H4 (cell line): ENCODE measurements at places on chromosomes 11 and 22. TPM values are rescaled to one million over a fixed set of nuclear protein-coding genes. Genes with fewer than 3 reads are reported as not detected.

- DNase-seq: no peak
Observed at GRCh38 chr22:48427731-48428211, 1399.9 kb downstream of the BRD1 start.

The CD248 gene
- total RNA-seq: not detected in 2 replicates

The PLET1 gene
- total RNA-seq: not detected in 2 replicates

DNA sequence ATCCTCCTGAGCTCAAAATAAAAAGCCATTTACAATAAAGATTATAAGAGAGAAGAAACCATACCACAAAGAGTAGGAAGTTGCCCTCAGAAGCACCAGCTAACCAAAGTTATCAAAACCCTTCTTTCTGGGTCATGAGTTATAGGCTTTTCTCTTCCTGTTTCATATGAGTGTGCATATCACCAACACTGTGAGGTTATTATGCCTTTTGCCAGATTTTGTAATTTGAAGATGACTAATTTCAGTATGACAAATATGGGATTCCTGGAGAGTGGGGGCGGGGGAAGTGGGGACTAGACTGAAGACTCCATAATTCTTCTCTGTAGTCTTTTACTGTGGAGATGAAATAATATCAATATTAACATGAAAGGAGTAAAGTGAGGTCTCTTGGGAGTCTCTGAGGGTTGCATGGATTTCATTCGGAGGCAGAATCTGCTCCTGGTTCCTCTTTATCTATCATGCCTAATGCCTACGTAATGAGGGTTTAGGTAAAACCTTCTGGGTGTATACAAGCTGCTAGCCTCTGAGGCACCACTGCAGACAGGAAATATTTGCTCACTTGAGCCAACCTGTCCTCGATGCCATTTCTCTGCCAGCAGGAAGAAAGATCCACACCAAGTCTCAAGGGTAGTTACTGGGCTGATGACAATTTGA is 2.1 kb downstream of the LPXN start:
- DNase-seq: peak; percentile 52

The TBX10 gene
- total RNA-seq: not detected in 2 replicates
